Activated T-cell treated with anti-CD3 and anti-CD28 coated beads, Interleukin-2, amount 50 U/mL, for 48 hours (primary cell): ENCODE measurements at places on chromosomes 6 and 20.

- no peak for DNase-seq
Observed at GRCh38 chr6:135796643-135797305, 54.7 kb upstream of the PDE7B start.

GRCh38 chr6:145547594-145548335 lies 187.6 kb downstream of the EPM2A start:
- no peak for DNase-seq

DNA sequence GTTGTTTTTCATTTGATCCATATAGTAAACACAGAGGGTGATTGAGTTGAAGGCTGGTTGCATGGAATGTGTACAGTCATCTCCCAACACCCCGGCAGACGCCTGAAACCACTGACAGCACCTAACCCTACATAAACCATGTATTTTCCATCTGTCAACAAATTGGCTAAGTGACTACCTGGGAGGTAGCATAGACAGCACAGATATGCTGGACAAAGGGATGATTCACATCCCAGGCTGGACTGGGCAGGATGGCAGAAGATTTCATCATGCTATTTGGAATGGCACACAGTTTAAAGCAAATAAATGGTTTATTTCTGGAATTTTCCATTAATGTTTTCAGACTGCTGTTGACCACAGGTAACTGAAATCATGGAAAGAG lies 4.4 kb upstream of the VIP start:
- DNase-seq = no peak

- no peak for DNase-seq
Observed at GRCh38 chr6:116074732-116075390, 14.2 kb upstream of the FRK start.

- DNase-seq = no peak
Observed at GRCh38 chr6:33104887-33105286, 29.1 kb downstream of the HLA-DPB1 start.

DNA sequence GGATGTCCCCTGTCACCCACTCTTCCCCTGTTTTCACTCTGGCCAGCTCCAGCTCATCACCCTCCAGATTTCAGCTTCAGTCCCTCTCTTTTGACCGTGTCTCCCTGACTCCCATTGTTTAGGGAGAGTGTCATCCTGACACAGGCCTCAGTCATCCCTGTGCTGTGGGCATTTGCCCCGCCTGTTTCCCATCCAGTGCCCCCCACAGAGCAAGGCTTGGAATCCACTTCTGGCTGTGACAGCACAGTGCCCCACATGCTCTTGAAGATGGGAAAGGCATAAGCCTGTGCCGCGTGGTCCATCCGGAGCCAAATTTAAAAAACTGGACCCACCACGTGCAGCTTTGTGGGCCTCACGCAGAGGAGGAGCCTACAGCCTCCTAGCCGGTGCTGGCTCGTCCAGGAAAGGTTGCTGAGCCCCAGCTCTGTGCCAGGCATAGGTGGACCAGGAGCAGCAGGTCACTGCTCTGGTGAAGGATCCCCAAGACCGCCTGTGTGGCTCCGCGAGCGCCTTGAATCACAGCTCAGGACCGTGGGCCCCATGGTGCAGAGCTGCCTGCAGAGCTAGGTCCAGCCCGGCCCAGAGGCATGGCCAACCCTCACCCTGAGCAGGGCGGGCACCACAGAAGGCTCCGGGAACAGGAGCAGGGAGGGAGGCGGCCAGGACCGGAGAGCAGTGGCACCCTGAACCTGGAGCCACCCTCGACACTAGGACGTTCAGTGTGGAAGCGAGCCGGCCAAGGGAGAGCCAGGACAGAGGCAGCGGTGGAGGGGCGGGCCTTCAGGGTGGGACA lies 172.8 kb downstream of the CDH4 start:
- DNase-seq = no peak

DNA sequence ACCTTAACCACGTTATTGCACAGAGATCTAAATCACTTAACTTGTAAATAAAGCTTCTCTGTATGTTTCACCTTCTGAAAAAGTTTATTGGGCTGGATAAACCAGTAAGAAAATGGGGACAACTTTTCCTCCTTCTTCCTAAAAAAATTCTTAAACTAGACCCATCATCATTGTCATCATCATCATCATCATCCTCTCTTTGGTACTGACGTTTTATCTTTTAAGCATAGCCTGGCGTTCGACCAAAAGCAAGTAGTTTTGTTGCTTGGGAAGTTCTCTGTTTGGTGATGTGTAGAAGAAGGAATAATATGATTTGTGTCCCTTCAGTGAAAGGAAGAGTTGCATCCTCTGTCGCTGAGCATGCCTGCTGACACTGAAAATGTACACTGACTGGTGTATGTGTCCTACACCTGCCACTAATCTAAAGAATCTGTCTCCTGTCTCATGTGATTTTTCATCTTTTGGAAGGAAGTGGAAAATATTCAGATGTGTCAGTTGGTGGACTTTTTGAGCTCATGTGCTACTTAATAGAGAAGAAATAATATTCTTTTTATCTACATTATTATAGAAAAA lies 2.5 kb downstream of the CLVS2 start:
- DNase-seq = no peak

- no peak for DNase-seq
Observed at GRCh38 chr6:132235596-132236280, 165.5 kb downstream of the MOXD1 start.

- no peak for DNase-seq
Observed at GRCh38 chr20:55760586-55760985, 244.7 kb downstream of the CBLN4 start.

DNA sequence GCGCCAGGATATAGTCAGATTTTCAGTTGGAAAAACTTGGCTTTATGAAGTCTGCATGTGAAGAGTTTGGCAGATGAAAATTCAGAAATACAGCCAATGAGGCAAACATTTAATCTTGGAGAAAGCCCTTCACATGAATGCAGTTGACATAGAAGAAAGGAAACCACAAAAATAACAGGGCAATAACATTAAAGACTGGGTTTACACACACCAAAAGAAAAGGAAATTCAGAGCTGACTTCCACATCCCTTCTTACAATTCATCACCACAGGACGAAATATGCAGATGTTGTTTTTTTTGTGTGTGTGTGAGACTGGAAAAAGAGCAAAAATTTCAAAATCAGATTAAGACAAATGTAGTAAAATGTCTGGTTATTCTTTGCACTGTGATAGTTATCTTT lies 69.8 kb upstream of the HEY2 start:
- no peak for DNase-seq
